Effector memory CD8-positive, alpha-beta T cell (primary cell): ENCODE measurements at places on chromosomes 2 and 18.

DNA sequence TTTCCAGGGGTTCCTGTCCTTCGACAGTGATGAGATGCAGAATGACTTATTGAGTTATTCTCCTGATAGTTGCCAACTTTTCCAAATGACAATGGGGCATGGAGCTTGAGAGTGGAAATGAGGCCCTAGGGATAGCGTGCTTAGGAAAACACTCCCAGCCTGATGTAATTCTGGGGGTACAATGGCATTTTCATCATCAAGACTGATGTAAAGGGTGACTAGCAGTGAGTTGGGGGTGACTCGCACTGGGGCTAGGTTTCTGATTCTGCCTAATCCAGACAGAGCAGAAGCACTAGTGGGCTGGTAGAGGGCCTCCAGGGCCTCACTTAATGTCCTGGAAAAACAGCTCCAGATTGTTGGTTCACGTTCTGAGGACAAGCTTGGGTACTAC, 34.0 kb upstream of the IL37 start:
- DNase-seq: no peak

DNA sequence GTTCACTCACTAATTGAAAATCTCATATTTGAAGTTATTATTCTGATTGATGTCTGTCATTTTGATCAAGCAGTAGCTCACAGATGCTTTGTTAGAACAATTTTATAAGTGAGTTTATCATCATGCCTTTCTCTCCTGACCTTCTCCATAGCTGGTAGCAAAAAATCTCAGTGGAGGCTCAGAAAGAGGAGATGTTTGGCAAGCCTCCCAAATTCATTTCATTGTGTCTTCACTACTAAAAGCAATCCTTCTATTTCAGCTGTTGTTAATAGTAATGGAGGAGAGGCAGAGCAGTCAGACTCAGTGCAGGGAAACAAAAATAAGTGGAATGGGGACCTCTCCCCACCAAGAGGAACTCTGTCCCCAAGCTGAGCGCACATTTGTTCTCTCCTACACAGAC, 2127.8 kb upstream of the CELF4 start:
- DNase-seq: no peak

GRCh38 chr2:73856214-73856613, 27.5 kb downstream of the STAMBP start:
- DNase-seq: no peak

DNA sequence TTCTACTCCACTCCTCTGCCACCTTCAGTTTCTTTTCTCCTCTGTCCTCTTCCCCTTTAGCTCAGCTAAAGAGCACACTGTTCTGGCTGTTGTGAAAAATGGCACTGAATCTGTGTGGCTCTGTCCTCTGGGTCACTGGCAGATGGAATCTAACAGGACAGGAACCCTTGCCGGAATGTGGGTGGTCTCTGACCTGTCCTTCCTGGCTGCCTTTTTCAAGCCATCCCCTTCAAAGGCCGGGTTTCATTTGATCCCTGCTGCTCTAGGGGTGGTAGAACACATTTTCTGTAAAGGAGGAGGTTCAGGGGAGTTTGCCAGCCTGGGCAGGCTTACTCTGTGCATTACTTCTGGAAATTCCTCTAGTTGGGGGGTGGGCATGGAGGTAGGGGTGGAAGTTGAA, 29.9 kb downstream of the MTCL1 start:
- no peak for DNase-seq

DNA sequence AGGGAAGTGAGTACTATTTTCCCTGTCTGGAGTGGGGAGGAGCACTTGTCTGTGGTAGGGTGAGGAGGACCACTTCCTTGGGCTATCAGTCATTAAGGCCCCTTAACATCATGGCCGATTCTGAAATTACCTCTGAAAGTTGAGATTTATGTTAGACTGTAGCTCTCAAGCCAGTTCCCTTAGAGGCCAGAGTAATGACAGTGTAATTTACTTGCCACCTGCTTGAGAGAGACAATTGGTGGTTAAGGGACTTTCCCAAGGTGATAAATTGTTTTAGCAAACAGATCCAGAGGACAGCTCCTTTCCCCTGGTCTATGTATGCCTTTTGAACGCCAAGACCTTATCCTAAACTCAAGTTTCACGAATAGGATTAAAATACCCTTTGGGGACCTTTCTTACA, 56.1 kb downstream of the NEDD4L start:
- DNase-seq: no peak

DNA sequence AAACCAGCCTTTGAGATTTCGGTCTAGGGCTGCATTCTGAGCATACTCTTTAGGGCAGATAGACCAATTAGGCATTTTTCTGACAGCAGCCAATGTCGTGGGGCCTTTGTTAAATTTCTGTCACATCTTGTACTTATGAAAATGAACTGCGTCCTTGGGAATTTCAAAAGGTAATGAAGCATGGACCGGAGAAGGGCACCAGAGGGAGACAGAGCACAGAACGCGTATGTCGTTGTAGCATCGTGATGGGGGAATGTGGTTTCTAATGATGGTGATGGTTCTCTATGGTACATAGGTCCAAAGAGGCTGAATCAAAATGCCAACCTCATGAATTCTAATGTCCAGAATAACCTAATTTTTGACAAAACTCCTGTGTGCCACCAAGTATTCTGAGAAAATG, 483.9 kb upstream of the CRIM1 start:
- DNase-seq: no peak
